ENCODE measurements at places on chromosomes 11 and 22. TPM values are rescaled to one million over a fixed set of nuclear protein-coding genes. Genes with fewer than 3 reads are reported as not detected.

- DNase-seq: peak; percentile 62
- no peaks in the 10 kb centered on the region for H3K27me3 ChIP-seq
- no peaks in the 10 kb centered on the region for H3K36me3 ChIP-seq
- no peaks in the 10 kb centered on the region for H3K4me1 ChIP-seq
- no peak overlapping the region for H3K27ac ChIP-seq
Observed at GRCh38 chr11:4539603-4540219, 5.3 kb upstream of the OR52M1 start.

The HMOX1 gene
- total RNA-seq: 68.3 TPM

- no peaks in the 10 kb centered on the region for H3K27me3 ChIP-seq
- peaks cover 35% of the 10 kb centered on the region for H3K36me3 ChIP-seq
- no peak for DNase-seq
- no peak overlapping the region for H3K27ac ChIP-seq
- no peak overlapping the region for H3K4me3 ChIP-seq
Observed at GRCh38 chr11:69054397-69055211, 5.9 kb downstream of the TPCN2 start.

GRCh38 chr11:67576735-67577475, 6.7 kb upstream of the GSTP1 start:
- H3K4me3 ChIP-seq: no peak overlapping the region
- H3K27ac ChIP-seq: no peak overlapping the region
- DNase-seq: no peak
- no peaks in the 10 kb centered on the region for H3K36me3 ChIP-seq
- peaks cover 14% of the 10 kb centered on the region for H3K4me1 ChIP-seq

- peaks cover 88% of the 10 kb centered on the region for H3K4me1 ChIP-seq
- no peaks in the 10 kb centered on the region for H3K36me3 ChIP-seq
- peak overlapping the region; percentile 21 for H3K27ac ChIP-seq
- no peak overlapping the region for H3K4me3 ChIP-seq
- no peak for DNase-seq
Observed at GRCh38 chr11:44574610-44575287, 9.3 kb downstream of the CD82 start.

The TCN2 gene
- 44.2 TPM for total RNA-seq

- peak overlapping the region; percentile 47 for H3K27ac ChIP-seq
- no peaks in the 10 kb centered on the region for H3K27me3 ChIP-seq
- no peak for DNase-seq
- no peak overlapping the region for H3K4me3 ChIP-seq
- no peaks in the 10 kb centered on the region for H3K36me3 ChIP-seq
Observed at GRCh38 chr11:110087812-110088534, 5.2 kb upstream of the ZC3H12C start.

DNA sequence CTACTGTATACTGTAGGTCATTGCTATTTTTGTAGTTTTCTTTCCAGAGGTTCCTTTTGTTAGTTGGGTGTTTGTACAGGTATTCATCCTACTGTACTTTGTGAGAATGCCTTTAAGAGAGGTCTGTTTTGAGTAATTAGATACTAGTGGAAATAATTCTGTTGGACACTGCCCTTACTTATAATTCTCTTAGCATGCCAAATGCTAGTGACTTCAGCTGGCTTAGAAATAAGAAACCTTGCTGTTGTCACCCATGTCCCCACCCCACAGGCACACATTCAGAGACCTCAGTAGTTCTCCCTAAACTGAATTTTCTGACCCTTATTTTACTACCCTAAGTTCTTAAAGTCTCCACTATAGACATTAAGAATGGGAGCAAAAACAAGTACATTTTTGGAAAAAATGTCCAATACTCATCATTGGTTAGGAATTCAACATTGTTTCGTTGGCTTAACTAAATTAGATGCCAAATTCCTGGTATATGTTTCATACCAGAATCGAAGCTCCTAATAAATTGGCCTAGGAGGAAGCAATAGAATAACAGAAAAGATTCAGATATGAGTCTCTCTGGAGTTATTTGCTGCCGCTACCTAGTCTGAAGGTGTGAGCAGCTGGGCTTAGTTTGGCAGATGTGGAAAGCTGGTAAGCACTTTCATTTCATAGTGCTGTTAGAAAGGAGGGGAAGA, 28.4 kb downstream of the ZNF143 start:
- peaks cover 81% of the 10 kb centered on the region for H3K36me3 ChIP-seq
- no peak overlapping the region for H3K27ac ChIP-seq
- no peak overlapping the region for H3K4me3 ChIP-seq
- DNase-seq: no peak
- H3K4me1 ChIP-seq: no peaks in the 10 kb centered on the region
- H3K27me3 ChIP-seq: no peaks in the 10 kb centered on the region

- no peak overlapping the region for H3K4me3 ChIP-seq
- no peaks in the 10 kb centered on the region for H3K36me3 ChIP-seq
- no peak for DNase-seq
- H3K27me3 ChIP-seq: no peaks in the 10 kb centered on the region
- H3K27ac ChIP-seq: no peak overlapping the region
- H3K4me1 ChIP-seq: no peaks in the 10 kb centered on the region
Observed at GRCh38 chr11:45507916-45508315, 157.5 kb downstream of the CHST1 start.

DNA sequence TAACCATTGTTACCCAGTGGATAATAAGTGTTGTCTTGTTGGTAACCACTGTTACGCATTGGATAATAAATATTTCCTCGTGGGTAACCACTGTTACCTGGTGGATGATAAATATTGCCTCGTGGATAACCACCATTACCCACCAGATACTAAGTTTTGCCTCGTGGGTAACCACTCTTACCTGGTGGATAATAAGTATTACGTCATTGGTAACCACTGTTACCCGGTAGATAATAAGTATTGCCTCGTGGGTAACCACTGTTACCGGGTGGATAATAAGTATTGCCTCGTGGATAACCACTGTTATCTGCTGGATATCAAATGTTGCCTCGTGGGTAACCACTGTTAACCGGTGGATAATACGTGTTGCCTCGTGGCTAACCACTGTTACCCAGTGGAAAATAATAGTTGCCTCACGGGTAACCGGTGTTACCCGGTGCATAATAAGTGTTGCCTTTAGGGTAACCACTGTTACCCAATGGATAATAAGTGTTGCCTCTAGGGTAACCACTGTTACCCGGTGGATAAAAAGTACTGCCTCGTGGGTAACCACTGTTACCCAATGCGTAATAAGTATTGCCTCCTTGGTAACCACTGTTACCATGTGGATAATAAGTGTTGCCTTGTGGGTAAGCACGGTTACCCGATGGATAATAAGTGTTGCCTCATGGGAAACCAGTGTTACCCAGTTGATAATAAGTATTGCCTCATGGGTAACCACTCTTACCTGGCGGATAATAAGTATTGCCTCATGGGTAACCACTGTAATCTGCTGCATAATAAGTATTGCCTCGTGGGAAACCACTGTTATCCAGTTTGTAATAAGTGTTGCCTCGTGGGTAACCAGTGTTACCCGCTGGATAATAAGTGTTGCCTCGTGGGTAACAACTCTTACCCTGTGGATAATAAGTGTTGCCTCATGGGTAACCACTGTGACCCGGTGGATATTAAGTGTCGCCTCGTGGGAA, 21.9 kb upstream of the NXPE4 start:
- H3K27me3 ChIP-seq: no peaks in the 10 kb centered on the region
- no peak for DNase-seq
- no peak overlapping the region for H3K4me3 ChIP-seq

DNA sequence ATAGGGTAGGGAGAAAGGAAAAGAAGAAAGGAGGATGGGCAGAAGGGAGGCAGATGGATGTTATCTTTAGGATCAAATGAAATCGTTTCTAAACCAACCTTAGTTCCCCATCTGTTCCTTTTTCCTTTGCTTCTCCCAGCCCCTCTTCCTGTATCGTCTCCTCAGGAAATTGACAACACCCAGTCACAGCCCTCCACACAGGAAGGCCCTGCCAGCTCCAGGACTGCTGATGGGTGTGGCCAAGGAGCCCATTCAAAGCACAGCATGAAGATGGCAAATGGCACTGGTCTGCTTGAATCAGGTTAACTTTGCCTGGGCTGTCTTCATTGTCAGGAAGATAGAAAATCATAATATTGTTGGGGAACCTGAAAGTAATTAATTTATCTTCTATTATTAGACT, 164.8 kb downstream of the C11orf87 start:
- no peaks in the 10 kb centered on the region for H3K36me3 ChIP-seq
- H3K4me1 ChIP-seq: no peaks in the 10 kb centered on the region
- no peak overlapping the region for H3K27ac ChIP-seq
- no peak overlapping the region for H3K4me3 ChIP-seq

- H3K4me3 ChIP-seq: no peak overlapping the region
- no peaks in the 10 kb centered on the region for H3K27me3 ChIP-seq
- DNase-seq: no peak
- H3K27ac ChIP-seq: no peak overlapping the region
Observed at GRCh38 chr11:33860926-33861325, 30.9 kb downstream of the LMO2 start.

The ANO3 gene
- total RNA-seq: 0.27 TPM

The P2RY2 gene
- 6.5 TPM for total RNA-seq

- H3K4me1 ChIP-seq: no peaks in the 10 kb centered on the region
- H3K27me3 ChIP-seq: no peaks in the 10 kb centered on the region
- no peaks in the 10 kb centered on the region for H3K36me3 ChIP-seq
Observed at GRCh38 chr11:116598036-116598435, 174.8 kb downstream of the BUD13 start.

The SCGB1D2 gene
- total RNA-seq: not detected

GRCh38 chr11:70952191-70952590, 300.2 kb downstream of the SHANK2 start:
- no peaks in the 10 kb centered on the region for H3K27me3 ChIP-seq
- no peak overlapping the region for H3K27ac ChIP-seq

DNA sequence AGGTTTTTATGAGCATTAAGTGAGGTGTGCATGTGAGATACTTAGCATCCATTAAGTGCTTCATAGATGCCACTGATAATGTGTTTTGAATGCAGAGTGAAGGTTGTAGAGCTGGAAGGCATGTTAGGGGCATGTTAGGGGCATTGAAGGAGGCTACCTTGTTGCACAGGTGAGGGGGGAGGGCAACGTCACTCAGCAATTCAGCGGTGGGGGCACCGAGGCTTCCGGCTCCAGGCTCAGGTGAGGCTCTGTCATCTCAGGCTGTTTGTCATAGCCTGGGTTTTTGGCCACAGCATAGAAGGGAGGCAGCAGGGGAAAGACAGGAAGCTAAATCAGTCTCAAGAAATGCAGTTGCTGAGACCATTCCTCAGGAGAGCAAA, 299.0 kb downstream of the NTM start:
- no peak for DNase-seq
- no peak overlapping the region for H3K27ac ChIP-seq
- H3K36me3 ChIP-seq: no peaks in the 10 kb centered on the region
